T-helper 2 cell treated with Interferon-gamma antibody and Interleukin-4, amounts not matched to agents 5 μg/mL and 100 μg/mL, for 36 hours (primary cell): ENCODE measurements at places on chromosomes 3 and 15.

- DNase-seq = no peak
Observed at GRCh38 chr3:138097192-138098172, 17.9 kb downstream of the DZIP1L start.

DNA sequence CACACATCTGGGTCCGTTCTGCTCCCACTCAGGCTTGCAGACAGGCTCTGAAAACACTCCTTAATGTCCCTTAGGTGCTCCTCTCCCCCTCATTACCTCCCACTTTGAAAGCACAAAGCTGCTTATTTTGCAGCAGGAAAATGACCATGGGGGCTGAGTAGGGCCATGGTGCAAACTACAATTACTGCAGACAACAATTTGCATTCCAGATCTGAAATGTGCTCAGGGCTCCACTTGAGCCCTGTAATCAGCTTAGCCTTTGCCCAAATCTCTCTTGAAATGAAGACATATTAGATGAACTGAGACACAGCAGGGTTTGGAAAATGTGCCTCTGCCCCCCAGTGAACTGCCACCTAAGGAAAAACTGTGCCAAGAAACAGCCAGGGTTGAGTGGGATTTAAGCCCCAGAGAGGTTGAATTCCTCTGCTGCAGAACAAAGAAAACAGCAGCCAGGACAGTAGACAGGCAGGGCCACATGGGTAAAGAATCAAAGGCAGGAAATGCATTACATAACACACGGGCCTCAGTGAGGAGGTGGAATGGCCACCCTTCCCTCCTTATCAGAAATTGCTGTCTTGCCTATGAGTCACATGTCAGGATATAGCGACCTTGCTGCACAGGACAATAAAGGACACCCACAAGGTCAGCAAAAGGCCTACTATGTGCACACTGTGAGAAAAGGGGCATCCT is 126.8 kb upstream of the ARHGEF3 start:
- no peak for DNase-seq

GRCh38 chr3:188792793-188793192 is 379.0 kb upstream of the TPRG1 start:
- DNase-seq = no peak

- DNase-seq = no peak
Observed at GRCh38 chr15:84721371-84721770, 5.4 kb upstream of the SEC11A start.

DNA sequence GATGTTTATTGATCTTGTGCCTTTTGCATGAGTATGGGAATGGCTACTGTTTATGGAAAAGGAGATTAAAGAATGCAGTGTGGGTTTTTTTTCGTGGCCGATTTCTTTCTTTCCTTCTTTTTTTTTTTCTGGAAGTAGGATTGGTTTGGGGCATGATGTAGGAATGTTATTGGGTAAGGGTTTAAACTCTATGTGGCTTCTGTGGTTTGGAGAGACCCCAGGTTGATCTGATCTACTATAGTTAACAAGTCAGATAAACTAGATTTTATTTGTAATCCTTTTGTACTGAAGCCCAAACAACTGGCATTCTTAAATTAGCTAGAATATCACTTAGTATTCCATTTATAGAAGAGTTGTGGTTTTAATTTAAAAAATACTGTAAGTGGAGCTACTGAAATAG is 304.8 kb downstream of the LPP start:
- no peak for DNase-seq

GRCh38 chr3:62032738-62033137 is 340.6 kb downstream of the FEZF2 start:
- no peak for DNase-seq

DNA sequence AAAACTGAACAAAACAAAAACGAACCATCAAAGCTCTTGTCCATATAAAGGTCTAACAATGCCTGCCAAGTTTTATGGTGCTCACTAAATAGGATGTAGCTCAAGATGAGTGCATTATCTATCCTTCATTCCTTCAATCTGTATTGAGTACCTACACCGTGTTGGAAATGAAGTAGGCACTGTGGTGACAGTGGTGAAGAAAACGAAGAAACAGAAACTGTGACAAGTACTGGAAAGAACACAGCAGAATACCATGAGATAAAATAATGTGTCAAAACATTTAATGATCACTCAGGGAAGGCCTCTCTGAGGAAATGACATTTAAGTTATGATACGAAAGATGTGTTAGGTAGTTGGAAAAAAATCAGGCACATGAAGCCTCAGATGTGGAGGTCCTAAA is 36.2 kb downstream of the CBLB start:
- peak; percentile 40 for DNase-seq

GRCh38 chr3:150265305-150265704 is 142.8 kb upstream of the TSC22D2 start:
- DNase-seq = no peak

DNA sequence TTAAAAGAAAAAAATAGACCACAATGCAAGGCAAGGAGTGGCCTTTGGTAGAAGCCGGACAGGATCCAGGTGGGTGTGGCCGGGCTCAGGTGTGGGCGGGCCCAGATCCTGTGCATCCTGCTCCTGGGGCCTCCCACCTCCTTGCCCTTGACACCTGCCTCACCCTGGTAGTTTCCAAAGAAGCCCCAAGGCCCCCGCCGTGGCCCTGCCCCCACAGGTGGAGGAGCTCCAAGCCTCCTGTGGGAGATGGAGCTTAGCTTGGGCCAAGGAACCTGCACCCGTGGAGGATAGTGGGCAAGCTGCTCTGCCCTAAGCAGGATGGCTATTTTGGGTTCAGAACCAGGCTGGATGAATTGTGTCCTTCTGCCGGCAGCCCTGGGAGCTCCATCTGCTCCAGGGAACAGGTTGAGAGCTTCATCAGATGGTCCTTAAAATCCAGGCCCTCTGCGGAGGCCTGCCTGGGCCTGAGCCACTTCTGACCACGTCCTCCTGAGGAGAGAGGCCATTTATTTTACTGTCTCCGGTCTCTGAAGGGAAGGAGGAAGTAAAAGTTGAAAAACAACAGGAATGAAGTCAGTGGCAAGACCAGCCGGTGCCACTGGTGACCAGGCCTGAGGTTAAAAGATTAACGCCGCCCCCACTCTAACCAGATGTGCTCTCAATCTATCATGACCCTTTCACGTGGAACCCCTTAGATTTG is 53.9 kb upstream of the KLF13 start:
- DNase-seq = peak; percentile 1

GRCh38 chr3:52681596-52681995 is 4.1 kb downstream of the PBRM1 start:
- no peak for DNase-seq

GRCh38 chr3:152256851-152257562 is 11.7 kb upstream of the MBNL1 start:
- no peak for DNase-seq

GRCh38 chr3:140761076-140761639 is 83.3 kb downstream of the TRIM42 start:
- no peak for DNase-seq

DNA sequence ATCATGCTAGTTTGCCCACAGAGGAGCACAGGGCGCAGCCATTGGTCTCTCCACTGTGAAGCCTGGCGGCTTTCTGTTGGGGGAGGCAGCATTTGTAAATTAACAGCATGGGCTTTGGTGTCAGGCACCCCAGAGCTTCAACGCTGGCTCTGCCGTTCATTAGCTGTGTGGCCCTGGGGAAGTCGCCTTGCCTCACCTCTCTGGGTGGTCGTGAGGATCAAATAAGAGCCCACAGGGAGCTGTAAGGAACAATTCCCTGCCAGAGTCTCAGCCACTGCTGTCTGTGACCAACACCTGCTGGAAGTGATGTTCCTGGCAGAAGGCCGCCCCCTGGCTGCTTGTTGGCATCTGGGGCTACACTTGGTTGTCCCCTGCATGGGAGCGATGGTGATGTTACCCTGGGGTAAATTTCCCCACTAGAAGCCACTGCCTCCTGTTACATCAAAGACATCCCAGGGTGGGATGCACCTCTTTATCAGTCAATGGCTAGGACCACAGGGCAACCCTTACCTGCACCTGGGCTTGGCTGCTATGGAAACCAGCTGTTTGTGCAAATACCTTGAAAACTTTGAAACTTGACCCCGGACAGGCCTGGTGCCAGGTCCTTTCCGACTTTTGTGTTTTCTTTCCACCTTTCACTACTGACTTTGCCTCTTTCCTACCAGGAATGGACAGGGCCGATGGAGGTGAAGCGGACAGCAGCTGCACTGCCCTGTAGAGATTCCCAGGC is 36.9 kb downstream of the DNASE1L3 start:
- peak; percentile 28 for DNase-seq

- no peak for DNase-seq
Observed at GRCh38 chr3:162117961-162118360, 621.4 kb downstream of the OTOL1 start.

GRCh38 chr3:149507491-149508324 is 33.2 kb downstream of the TM4SF4 start:
- no peak for DNase-seq

GRCh38 chr15:27449941-27450340 is 479.0 kb downstream of the GABRG3 start:
- DNase-seq = no peak

DNA sequence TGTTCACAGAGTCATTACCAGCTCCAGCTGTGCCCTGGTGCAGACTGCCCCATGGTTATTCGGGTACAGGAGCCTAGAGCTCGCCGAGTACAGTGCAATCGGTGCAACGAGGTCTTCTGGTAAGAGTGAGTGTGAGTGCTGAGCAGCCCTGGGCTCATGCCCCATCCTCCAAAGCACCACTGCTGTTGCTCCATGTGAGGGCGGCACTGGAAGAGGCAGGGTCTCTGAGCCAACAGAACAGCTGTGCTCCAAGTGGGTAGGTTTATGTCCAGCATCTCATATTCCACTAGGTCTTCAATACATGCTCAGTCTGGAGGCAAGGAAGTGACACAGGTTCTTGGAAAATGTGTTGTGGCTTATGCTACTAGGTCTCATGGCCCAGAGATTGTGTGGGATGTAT is 19.5 kb upstream of the P4HTM start:
- DNase-seq = no peak

GRCh38 chr3:61631108-61631769 is 69.9 kb downstream of the PTPRG start:
- DNase-seq = no peak

- no peak for DNase-seq
Observed at GRCh38 chr3:76367281-76367680, 581.9 kb upstream of the ZNF717 start.

DNA sequence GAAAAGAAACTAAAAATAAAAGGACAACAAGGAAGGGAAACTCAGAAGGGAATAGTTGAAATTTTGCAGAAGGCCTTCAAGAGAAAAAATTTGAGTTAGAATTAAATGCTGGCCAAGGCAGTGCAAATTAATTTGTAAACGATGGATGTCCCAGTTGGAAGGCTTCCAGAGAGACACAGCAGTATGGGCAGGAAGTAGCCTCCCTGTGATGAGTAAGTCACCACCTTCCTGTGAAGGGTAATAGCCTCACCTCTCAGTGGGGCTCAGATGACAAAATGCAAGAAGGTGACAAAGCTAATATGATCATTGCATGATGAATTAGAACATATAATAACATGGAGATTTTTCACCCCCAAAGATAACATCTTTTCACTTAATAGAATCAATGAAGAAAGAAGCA is 27.3 kb upstream of the TMCO5A start:
- no peak for DNase-seq

- DNase-seq = no peak
Observed at GRCh38 chr3:43768381-43768973, 77.7 kb downstream of the ABHD5 start.

GRCh38 chr3:55286693-55287092 is 200.4 kb downstream of the WNT5A start:
- DNase-seq = no peak

DNA sequence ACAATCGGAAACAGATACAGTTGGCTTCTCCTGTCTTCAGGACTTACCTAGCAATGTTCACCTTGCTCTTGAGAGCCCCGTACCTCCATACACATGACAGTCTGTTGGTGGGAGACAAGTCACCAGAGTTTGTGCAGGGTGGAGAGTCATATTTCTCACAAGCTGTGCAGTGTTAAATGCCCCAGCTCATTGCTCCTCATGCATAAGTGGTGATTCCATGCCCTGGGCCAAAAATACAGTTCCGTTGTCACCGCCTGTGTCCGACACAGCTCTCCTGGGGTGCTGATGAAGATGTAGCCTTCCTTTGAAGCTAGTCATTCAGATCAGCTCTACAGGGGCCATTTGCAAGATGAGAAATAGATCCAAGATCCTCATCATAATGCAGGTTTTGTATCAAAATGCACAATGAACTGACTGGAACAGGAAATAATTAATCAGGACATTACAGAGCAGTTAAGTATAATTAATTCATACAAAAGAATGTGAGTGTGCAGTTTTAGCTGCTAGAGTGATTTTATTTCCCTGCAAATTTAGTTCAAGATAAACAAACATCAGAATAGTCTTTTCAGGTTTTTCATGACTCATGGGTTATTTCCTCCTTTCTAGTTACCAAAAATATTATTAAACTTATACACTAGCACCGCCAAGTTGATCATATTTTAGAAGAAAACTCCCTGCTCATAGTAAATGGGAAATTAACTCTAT is 66.5 kb downstream of the CD47 start:
- DNase-seq = no peak

DNA sequence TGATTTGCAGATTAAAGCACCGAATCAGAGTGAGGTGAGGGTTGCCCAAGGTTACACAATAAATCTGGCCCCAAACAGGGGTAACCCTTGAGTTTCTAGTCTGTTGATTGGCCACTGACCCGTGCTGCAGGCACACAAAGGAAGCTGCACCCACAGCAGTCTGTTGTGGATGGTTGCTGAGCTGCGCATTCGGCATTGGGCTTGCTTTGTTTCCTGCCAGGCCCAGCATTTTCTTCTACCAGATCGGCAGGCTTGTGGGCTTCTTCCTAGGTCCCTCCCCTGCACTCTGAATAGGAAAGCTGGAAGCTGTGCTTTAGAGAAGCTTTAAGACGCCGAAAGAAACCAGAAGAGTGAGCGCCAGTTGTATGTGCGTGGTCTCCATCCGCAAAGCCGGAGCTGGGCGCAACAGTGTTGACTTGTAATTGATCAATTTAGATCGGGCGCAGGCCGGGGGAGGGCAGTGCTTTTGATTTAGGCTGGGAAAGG is 12.1 kb downstream of the B3GNT5 start:
- DNase-seq = no peak

DNA sequence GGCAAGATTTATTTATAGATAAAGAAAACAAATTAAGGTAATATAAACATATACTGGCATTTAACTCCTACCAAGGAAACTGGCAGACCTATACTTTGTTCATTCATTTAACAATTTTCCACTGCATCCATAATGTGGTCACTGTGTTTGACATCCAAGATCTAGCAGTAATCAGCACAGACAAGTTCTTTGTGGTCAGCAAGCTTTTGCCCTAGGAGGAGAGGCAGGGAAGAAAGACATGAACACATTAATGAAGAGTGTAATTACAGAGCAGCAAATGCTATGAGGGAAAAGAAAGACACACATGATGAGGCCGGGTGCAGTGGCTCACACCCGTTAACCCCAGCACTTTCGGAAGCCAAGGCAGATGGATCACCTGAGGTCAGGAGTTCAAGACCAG is 34.4 kb downstream of the SUCLG2 start:
- DNase-seq = no peak

DNA sequence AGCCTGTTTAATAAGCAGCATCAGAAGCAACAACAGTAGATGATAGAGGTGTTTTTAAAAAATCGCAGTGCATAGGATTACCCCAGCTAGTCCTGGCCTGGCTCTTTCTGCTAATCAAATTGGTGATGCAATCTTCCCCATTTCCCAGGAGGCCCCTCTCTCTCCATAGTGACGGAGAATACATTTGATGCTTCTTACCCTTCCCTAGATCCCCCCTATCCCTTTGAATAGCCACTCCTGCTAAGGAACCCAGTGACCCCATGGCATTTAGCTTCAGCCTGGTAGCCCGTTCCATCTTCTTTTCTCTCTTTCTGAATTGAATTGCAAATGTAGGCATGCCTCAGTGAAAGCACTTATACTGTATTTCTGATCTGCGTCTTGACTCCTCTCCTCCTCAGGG is 223.6 kb upstream of the GAP43 start:
- DNase-seq = no peak

GRCh38 chr15:70158309-70159000 is 60.7 kb upstream of the TLE3 start:
- no peak for DNase-seq
